Thyroid gland (tissue), 4 donors: ENCODE measurements at places on chromosomes 16 and 17. TPM values are rescaled to one million over a fixed set of nuclear protein-coding genes. Genes with fewer than 3 reads are reported as not detected.

The FBXO39 gene
- 1.1 TPM for total RNA-seq

The MRM1 gene
- 5.8 TPM for total RNA-seq

The CFAP97D1 gene
- total RNA-seq: not detected

The PNMT gene
- not detected for total RNA-seq

The KRT33B gene
- not detected for total RNA-seq

The KRT15 gene
- not detected for total RNA-seq

The ABCA3 gene
- 36.5 TPM for total RNA-seq

The SSTR5 gene
- total RNA-seq: not detected

The MT4 gene
- not detected for total RNA-seq

The CD300LB gene
- not detected for total RNA-seq

The KRTAP17-1 gene
- total RNA-seq: not detected

The HYDIN gene
- total RNA-seq: 26.2 TPM

The MFAP4 gene
- total RNA-seq: 63.4 TPM

The RABEP2 gene
- 38.7 TPM for total RNA-seq

The SLC38A8 gene
- not detected for total RNA-seq

The TMC7 gene
- total RNA-seq: 0.50 TPM

The NPIPB4 gene
- 57.0 TPM for total RNA-seq

The ANKRD40CL gene
- not detected for total RNA-seq

The IL34 gene
- total RNA-seq: 4.9 TPM

The ITGB3 gene
- 260 TPM for total RNA-seq

The DNAH3 gene
- total RNA-seq: not detected

The PYDC1 gene
- not detected for total RNA-seq

The MRPS7 gene
- total RNA-seq: 59.4 TPM

The CD300A gene
- total RNA-seq: 3.3 TPM

The ZNHIT3 gene
- 46.4 TPM for total RNA-seq

The EME2 gene
- 12.8 TPM for total RNA-seq

The KRTAP4-3 gene
- not detected for total RNA-seq
